Cardiac septum (tissue), 1 donor: ENCODE measurements at places on chromosomes 13 and 19. TPM values are rescaled to one million over a fixed set of nuclear protein-coding genes. Genes with fewer than 3 reads are reported as not detected.
A peak's percentile ranks its signal among the peaks of the same experiment; 100 is the strongest.

- DNase-seq: no peak
These were observed 328.9 kb downstream of the DIAPH3 start for GRCh38 chr13:59834801-59835200.

Gene LGALS14
- total RNA-seq: not detected

GRCh38 chr19:5895409-5895808 lies 8.2 kb downstream of the NDUFA11 start:
- DNase-seq: no peak

- peak; percentile 57 for DNase-seq
These were observed 76.0 kb downstream of the CHST8 start for GRCh38 chr19:33697766-33698165.

Gene ADAMTSL5
- 69.7 TPM for total RNA-seq

DNA sequence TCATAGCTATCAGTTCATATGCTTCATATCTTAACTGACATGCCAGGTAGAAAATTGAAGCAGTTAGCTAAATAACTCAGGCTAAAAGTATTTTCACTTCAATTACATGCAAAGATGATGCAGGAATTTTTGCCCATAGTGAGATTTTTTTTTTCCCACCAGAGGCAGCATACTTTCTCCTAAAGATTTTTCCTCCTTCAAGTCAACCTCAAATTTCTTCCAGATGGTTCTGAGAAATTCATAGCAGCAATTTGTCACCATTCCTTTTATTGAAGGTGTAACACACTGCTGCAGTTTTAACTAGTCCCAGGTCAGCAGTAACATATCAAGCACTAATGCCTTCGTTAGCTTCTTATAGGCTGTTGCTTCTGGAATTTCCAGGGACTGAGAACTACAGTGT lies 141.9 kb downstream of the SUCLA2 start:
- DNase-seq: no peak

DNA sequence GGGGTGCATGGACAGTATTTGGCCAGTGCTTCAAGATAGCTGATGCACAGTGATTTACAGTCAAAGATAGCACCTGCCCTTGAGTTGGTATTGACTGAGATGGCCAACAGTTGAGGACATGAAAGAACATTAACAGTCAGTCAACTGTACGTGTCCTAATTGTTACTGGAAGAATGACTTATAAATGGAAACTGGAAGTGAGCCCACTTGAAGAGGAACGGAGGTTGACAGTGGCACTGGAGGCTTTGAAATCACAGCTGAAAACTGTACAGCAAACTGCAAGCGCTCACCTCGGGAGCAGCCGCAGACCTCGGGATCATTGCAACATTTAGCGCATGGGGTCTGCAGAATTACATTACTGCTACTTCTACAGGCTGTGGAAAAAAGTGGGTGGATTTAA lies 77.1 kb downstream of the GGACT start:
- no peak for DNase-seq

DNA sequence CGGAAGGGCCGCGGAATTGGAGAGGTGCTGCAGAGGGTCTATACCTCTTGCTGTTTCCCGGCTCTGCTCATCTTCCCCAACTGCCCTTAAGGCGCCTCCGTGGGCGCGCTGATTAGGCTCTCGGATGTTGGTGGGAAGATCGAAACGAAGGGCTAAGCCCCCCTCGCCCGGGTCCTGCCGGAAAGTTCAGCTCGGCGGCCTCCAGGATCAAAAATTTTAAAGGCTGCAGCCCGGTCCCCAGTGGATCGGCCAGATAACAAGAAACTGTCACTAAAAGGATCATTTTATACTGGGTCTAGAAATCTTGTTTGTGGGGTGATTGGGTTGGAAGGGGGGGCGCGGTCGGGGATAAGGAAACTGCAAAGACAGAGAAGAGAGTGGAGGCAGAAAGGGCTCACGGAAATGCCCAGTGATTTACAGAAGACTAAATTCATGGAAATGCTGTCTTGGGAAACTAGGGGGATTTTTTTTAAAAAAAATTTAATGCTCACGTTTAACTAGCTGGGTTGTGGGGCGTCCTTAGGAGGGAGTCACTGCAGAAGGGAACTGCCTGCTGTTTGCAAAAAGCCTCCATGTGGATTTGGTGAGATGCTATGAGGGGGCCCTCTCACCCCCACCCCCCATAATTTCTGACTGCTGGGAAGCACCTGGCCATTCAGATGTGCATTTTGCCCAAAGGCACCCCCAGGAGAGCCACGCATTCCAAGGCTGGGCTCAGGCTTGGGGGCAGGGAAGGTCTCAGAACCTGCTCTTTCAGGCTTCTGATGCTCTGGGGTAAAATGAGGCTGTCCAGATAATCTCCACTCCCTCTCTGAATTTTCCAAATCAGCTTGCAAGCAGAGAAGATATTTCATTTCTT lies 7.7 kb downstream of the CDX2 start:
- DNase-seq: no peak

DNA sequence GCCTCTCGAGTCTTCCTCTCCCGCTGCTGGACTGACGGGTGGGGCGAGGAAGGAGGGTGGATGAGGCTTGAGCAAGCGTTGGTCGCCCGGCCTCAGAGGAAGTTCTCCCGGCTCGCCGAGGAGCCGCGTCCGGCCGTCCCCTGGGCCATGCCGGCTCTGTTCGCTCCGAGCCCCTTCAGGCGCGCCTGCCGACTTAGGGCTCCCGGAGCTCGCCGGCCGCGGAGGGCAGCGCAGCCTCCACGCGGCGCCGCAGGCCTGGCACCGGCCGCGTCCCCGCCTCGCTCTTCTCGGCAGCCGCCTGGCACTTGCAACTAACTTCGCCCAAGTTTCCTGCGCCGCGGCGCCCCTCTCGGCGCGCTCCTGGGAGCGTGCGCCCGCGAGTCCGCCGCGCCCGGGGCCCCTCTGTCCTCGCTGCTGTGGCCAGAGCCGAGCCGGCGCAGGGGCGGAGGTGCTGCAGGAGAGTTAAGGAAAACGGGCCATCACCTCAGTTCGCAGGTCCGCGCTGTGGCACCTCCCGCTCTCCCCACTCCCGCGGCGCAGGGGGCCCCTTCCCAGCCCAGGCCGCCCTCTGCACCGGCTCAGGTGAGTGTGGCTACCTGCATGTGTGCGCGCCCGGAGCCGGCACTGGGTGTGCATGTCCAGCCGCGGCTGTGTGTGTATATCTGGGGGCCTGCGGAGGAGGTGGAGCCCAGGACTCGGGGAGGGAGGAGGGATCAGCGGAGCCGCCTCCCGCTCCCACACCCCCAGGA lies 641 bp upstream of the SOX21 start:
- DNase-seq: no peak

DNA sequence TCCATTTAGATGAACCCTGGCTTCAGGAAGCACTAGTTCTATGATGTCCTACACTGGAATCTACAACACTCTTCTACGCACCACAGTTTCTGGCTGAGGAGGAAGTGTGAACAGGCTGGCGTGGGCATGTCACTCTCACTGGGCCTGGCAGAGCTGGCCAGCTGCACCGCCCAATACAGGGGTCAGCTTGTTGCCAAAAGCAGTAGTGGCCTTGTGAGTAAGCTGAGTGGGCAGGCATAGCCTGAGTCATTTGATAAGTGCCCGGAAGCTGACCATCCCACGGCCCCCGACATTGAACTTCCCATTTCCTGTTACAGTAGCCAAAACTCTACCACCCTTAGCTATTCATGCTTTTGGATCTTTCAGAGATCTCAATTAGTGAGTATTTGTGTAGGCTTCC lies 240.9 kb upstream of the SERP2 start:
- DNase-seq: peak; percentile 84

DNA sequence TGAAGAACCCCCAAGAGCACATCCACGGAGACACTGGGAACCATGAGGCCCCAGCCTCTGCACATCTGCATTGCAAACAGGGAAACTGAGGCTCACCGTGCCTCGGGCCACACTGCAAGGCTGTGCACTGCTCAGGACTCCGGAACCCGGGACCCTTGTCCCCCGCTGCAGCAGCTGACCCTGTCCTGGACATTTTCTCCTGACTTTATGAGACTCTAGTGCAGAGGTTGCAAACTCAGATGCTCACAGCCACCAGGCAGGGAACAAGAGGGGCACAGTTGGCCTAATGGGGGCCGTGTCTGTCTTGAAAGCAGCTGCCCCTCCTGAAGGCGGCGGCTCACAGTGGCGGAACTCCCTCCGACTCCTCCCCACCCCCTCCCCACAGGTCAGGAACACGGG lies 16.5 kb upstream of the IGLON5 start:
- no peak for DNase-seq

GRCh38 chr19:39833464-39834286 lies at the start of gene DYRK1B:
Gene DYRK1B (minus strand): TSS chr19:39834162. CDS start chr19:39831867, 2,295 bp downstream.
- DNase-seq: peak; percentile 98

GRCh38 chr13:30026093-30026492 lies 175.7 kb upstream of the UBL3 start:
- DNase-seq: no peak

DNA sequence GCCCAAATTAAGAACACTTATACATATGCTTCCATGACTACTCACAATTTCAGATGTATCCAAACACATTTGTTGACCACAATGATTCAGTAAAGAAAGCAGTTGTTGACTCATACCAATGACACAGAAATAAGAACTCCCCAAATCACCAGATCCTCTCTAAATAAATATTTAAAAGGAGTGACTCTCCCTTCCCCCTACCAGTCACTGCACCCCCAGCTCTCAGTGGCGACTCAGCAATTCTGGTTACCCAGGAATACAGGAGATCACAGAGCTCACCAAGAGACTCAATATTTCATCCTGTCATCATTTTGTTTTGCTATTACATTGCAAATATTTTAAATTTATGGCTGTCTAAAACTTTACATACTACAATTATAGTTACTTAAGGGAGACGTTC lies 131.5 kb downstream of the RGCC start:
- no peak for DNase-seq

GRCh38 chr13:64962404-64962803 lies 2267.7 kb downstream of the PCDH9 start:
- no peak for DNase-seq

Gene ZNF71
- total RNA-seq: 7.1 TPM

DNA sequence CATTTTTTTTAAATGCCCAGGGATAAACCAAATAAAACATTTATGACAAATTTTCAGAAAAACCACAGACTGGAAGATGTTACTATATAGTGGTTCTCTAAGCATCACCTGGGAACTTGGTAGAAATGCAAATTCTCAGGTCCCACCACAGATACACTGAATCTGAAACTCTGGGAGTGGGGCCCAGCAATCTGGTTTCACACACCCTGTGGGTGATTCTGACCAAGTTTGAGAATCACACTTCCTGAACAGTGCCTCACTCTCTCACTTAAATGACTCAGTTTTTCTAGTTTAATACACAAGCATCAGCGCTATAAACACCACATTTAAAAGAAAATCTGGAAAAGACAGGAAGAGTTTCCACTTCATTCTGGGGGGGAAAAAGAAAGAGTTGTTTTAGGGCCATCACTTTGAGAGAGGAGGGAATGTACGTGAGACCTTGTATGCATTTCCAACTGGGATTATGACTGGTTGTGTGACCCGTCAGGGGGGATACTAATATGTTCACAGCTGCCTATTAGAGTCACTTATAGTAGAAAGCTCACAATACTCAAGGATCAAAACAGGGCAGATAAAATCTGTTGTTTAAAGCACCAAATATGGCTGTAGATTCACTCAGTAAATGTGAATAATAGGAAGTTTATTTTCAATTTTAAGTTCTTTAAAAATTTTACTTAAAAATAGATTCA lies 567.7 kb downstream of the GPC6 start:
- no peak for DNase-seq

Gene CYP4F11
- total RNA-seq: 0.81 TPM

DNA sequence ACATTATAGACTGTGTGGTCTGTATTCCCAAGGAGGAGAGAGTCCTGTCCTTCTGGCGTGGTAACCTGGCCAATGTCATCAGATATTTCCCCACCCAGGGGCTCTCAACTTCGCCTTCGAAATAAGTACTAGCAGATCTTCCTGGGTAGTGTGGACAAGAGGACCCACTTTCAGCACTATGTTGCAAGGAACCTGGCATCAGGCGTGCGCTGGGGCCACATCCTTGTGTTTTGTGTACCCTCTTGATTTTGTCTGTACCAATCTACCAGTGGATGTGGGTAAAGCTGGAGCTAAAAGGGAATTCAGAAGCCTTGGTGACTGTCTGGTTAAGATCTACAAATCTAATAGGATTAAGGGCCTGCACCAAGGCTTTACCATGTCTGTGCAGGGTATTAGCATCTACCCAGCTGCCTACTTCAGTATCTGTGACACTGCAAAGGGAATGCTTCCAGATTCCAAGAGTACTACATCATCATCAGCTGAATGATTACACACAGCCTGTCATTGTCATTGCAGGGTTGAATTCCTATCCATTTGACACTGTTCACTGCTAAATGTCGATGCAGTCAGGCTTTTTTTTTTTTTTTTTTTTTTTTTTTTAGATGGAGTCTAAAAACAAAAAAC lies 148.0 kb downstream of the PRR20E start:
- DNase-seq: no peak

DNA sequence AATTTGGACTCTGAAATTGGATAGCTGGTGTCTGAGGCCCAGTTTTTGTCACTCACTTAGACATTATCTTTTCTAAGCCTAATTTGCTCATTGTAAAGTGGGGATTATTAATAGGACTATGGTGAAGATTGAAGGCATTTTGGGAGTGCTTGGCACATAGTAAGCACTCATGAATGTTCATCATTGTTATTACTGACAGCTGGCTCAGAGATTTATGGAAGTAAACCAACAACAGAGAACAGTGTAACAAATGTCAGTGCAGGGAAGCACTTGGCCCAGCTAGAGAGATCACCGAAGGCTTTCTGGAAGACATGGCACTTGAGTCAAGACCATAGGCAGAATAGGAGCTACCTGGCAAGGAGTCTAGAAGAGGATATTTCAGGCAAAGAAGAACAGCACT lies 92.3 kb downstream of the RFC3 start:
- DNase-seq: no peak

DNA sequence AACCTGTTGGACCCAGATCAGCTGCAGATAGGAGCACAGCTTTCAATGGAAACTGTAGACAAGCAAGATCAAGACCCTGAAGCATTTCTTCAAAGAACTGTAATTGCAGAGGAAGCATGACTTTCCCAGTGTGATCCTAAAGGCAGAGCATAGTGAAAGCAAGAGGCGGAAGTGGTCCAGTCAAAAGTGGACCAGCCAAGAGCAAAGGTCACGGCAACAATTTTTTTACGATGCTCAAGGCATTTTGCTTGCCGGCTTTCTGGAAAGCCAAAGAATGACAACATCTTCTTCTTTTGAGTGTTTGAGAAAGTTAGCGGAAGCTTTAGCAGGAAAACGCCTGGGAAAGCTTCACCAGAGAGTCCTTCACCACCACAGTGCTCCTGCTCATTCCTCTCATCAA lies 111.6 kb downstream of the RNF17 start:
- DNase-seq: no peak

Gene GIPC3
- 1.3 TPM for total RNA-seq

Gene FAAP24
- 0.32 TPM for total RNA-seq
